ENCODE measurements at places on chromosomes 4 and X. TPM values are rescaled to one million over a fixed set of nuclear protein-coding genes. Genes with fewer than 3 reads are reported as not detected.

CWH43 gene
- total RNA-seq = not detected

EBP gene
- total RNA-seq = 86.6 TPM

DOK7 gene
- not detected for total RNA-seq

MGARP gene
- 32.9 TPM for total RNA-seq

IL1RAPL2 gene
- total RNA-seq = not detected

GPC4 gene
- total RNA-seq = under 0.01 TPM

AMER1 gene
- 2.0 TPM for total RNA-seq

LRBA gene
- total RNA-seq = 46.4 TPM

LIMCH1 gene
- 17.9 TPM for total RNA-seq

PAGE4 gene
- total RNA-seq = not detected

ASMT gene
- not detected for total RNA-seq

GSTCD gene
- total RNA-seq = 11.6 TPM

TACR3 gene
- not detected for total RNA-seq

MAGED1 gene
- total RNA-seq = 72.4 TPM

SMIM10L2A gene
- 0.38 TPM for total RNA-seq

NEXMIF gene
- total RNA-seq = not detected

KIF4A gene
- 17.8 TPM for total RNA-seq

COL25A1 gene
- total RNA-seq = 4.6 TPM

GK2 gene
- not detected for total RNA-seq

PROM1 gene
- total RNA-seq = 0.18 TPM

TMSB15C gene
- total RNA-seq = 3.6 TPM

WAS gene
- 0.09 TPM for total RNA-seq

FAM184B gene
- not detected for total RNA-seq

CT55 gene
- not detected for total RNA-seq

All from endothelial cell of coronary artery (primary cell).